Stimulated activated CD4-positive, alpha-beta T cell treated with anti-CD3 and anti-CD28 coated beads, Interleukin-1b, Interleukin-23, amount 100 ng/mL, for 1 hour (primary cell): ENCODE measurements at places on chromosomes 5 and 9.

DNA sequence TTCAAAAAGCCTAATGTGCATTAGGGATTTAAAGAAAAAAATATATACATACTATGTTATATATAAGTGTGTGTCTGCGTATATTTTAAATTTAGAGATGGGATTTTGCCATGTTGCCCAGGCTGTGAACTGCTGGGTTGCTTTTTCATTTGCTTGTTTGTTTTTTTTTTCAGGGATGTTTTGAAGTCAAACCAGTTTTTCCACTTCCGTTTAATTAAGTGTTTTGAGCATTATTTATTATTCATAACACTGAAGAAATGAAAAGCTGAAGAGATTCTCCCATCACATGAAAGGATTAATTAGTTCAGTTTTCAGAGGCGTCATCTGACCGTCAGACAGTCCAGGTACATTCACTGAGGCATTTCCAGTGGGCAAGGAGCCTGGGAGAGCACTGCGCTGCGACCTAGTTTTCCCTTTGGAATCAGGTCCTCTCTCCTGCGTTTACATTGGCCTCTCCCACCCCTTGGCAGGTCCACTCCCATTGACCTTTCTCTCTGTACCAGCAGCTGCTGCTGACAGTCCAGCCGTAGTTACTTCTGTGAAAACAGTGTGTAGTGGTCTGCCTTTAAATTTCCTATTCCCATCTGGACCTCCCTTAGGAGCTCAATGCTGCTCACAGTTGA lies 26.0 kb downstream of the ARRDC3 start:
- DNase-seq: no peak

DNA sequence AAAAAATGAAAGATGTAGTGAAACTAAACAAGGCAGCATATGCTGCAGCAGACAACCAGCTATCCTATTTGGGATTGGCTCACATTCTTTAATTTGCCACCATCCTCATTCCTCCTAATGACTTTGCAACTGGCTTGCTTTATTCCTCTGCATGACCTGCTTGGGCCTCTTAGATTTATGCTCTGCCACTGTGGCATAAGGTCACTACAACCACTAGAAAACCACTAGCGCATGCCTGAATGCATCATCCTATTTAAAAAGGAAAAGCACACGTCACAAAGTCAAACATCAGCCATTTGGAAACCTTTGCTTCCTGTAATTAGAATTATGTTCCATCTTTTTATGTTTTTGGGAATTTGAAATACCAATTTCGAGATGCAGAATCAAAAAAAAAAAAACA lies 40.8 kb upstream of the CCDC152 start:
- no peak for DNase-seq

- DNase-seq: no peak
Measured at GRCh38 chr5:147559749-147560148, 49.9 kb upstream of the DPYSL3 start.

GRCh38 chr5:32283539-32284377 lies 29.0 kb downstream of the MTMR12 start:
- DNase-seq: no peak

- no peak for DNase-seq
Measured at GRCh38 chr5:14416621-14417275, 164.8 kb upstream of the OTULINL start.

GRCh38 chr9:137000177-137000930 lies 4.0 kb upstream of the CLIC3 start:
- no peak for DNase-seq

- no peak for DNase-seq
Measured at GRCh38 chr5:134088994-134089560, 25.4 kb upstream of the TCF7 start.

- no peak for DNase-seq
Measured at GRCh38 chr5:3535414-3536211, 60.0 kb upstream of the IRX1 start.

- no peak for DNase-seq
Measured at GRCh38 chr5:37836592-37837413, 3.0 kb downstream of the GDNF start.

GRCh38 chr5:154351141-154351540 lies 94.7 kb upstream of the SAP30L start:
- DNase-seq: no peak

DNA sequence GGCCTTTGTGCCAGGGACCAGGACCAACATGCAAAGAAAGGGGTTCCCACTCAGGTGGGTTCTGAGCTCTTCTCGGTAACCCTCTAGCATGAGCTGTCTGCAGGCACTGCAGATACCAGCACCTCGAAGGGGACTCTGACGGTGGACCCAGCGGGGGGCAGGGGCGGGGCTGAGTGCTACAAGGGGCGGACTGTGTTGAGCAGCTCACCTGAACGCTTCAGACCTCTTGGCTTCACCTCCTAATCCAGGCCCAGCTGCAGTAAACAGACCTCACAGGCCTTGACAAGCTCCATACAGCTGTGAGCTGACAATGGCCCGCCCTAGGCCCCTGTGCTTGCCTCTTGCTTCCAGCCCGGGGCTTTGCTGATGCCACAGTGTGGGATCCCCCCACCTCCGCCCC lies 48.4 kb downstream of the C9orf50 start:
- DNase-seq: no peak

- DNase-seq: no peak
Measured at GRCh38 chr5:151492729-151493128, 45.3 kb downstream of the SLC36A1 start.

DNA sequence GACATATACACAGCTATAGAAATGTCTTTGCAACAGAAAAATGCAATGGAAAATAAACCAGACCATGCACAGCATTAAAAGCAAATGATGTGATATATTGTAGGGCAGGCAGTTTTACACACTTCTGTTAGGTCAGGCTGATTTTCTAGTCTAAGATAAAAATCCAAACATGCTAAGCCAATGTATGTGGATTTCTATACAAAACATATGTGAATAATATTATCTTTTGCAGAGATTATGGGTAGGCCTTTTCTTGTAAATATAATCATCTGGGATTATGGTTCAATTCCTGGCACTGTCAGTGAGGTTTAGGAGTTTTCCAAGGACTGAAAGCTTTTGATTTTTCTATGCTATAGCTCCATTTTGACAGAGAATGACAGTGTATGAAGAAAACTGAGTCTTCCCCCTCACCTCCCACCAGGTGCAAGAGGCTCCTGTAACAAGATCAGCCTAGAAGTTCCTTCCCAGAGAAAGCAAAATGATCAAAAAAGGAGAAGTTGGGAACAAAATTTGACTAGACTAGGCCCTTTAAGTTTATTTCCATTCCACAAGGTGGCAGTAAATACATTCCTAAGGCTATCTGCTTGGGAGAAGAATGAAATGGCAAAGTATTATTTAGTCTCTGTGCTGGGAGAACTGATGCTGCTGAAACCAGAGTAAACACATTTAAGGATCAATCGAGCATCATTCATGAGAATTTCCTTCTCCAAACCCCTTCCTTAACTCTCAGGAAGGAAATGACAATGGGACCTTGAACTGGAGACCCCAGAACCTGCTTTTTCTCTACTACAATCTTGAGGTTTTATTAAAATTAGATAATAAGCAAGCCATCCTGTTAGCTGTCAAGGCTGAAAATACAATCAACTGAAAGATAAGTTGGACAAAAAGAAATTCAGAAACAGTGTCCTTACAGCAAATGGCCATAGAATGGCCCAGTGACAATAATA lies 133.0 kb upstream of the TUT7 start:
- no peak for DNase-seq

DNA sequence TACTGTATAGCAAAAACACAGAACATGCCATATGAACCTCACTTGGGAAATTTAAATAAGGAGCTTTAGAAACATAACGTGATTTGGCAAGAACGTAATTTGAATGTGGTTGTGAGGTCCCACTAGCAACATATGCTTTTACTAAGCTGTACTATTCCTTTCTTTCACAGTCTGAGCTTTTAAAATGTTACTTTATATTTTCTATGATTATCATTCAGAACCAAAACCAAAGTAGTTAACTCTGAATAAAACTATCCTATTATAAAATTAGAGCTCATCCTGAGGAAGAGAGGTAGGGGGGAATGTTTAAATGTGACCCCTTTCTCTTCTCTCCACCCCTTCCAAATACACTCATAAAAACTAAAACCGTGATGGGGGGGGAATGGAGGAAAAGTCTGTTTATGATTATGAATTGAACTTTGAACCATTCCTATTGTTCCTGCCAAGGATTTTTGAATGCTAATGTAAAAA lies 435.7 kb downstream of the NFIB start:
- no peak for DNase-seq
